ENCODE measurements at places on chromosomes 12 and 14.

DNA sequence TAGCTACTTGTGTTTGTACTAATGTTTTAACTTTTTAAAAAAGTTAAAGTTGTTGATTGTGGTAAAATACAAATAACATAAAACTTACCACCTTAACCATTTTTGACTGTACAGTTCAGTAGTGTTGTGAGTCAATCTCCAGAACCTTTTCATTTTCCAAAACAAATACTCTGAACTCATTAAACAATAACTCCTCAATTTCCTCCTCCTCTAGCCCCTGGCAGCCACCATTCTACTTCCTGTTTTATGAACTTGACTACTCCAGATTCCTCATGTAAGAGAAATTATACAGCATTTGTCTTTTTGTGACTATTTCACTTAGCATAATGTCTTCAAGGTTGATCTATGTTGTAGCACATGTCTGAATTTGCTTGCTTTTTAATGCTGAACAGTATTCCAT, 299.1 kb upstream of the AMIGO2 start:
- no peak for DNase-seq

GRCh38 chr12:114342656-114343055, 63.3 kb downstream of the TBX5 start:
- DNase-seq = no peak

GRCh38 chr12:109445191-109445609, 31.9 kb downstream of the KCTD10 start:
- no peak for DNase-seq

- no peak for DNase-seq
Observed at GRCh38 chr12:76470028-76470939, 89.3 kb downstream of the OSBPL8 start.

DNA sequence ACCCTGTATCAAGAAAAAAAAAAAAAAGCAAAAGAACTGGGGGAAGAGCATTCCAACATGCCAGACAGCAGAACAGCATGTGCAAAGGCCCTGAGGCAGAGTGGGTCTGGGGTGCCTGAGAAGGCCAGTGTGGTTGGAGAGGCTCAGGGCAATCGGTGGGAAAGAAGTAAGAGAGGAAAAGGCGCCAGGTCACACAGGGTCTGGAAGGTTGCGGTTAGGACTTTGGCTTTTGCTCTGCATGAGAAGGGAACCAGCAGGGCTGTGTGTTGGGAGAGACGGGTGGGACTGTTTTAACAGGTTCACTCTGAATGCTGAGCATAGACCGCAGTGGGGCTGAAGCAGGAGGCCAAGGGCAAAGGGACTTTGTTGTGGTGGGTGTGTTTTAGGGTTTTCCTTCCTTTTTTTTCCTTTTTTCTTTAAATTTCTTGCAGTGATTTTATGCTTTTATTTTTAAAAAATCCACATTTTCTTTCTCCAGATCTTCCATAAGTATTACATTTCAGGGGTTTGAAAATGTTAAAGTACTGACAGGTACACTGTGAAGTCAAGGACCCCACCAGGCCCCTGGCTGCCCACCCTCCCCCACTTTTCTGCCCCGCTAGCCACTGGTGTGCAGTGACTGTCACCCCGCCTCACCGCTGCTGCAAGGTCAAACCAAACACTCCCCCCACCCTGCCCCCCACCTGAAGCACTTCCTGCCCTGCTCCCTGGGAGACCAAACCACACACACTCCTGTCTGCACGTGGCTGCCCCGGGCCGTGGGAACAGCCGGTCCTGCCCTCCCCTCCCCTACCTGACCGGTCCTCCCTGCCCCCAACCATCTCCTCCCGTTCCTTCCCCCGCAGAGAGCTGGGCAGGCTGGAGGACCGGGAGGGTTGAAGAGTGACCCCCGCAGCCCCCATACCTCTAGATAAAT, 30.0 kb downstream of the DTX1 start:
- no peak for DNase-seq

GRCh38 chr12:51695241-51696010, 104.4 kb downstream of the SCN8A start:
- no peak for DNase-seq

- DNase-seq = no peak
Observed at GRCh38 chr12:5492562-5492961, 60.7 kb downstream of the NTF3 start.

DNA sequence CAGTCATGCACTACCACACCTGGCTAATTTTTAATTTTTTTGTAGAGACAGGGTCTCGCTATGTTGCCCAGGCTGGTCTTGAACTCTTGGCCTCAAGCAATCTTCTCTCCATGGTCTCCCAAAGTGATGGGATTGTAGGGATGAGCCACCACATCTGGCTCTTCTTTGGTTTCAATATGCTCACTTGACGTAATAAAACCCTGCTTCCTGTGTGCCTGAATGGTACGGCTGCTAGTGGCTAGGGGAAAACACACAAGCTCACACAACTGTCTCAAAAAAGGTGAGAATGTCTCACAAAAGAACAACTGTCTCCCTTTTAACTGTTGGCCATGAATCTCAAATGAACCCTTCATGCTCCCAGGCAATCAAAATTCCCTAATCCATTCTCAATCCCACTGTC, 15.0 kb downstream of the C1S start:
- DNase-seq = no peak

GRCh38 chr12:75665216-75665615, 153.8 kb upstream of the KRR1 start:
- DNase-seq = no peak

GRCh38 chr14:36506732-36507614, 13.1 kb downstream of the NKX2-1 start:
- no peak for DNase-seq

DNA sequence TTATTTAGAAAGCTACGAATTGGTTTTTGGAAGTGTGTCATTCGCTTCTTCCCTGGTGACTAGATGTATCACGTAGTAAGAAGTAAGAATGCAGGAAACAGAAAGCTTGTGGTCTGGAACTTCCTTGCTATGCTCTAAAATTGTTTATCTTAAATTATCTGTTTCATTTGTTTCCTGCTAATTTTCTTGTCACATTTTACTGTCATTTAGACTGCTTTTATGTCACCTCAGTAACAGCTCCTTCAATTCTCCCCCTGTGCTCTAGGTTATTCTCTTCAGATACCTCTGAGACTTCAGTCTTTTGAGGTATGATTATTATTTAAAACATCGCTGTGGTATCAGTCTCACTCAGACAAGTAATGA, 699 bp upstream of the CD69 start:
- no peak for DNase-seq

GRCh38 chr12:59121451-59121850, 201.1 kb upstream of the LRIG3 start:
- DNase-seq = no peak

DNA sequence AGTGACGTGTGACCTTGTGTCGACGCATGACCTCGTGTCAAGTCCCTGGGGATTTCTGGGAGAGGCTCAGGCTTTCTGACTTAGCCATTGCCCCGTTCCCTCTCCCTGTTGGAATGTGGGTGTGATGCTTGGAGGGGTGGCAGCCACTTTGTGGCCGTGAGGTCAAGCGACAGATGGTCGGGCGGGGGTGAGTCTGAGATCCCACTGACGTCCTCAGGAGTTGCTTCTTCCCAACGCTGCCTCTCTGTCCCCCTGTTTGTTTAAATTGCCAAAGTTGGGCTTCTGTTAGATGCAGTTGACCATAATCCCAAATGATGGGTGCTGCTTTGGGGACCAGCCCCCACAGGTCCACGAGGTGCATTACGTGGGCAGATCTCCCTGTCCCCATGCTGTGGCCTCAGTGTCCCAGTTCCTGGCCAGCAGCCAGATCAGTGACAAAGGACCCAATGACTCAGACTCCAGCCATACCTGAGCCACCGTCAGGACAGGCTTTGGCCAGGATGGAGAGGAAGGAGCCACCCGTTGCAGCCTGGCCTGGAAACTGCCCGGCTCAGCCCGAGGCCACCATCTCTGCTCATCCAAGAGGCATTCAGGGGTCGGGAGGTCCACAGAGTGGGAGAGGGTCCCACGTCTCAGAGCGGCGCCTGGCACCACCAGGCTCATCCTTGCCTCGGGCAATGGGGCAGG, 34.4 kb upstream of the GALNT9 start:
- DNase-seq = no peak

DNA sequence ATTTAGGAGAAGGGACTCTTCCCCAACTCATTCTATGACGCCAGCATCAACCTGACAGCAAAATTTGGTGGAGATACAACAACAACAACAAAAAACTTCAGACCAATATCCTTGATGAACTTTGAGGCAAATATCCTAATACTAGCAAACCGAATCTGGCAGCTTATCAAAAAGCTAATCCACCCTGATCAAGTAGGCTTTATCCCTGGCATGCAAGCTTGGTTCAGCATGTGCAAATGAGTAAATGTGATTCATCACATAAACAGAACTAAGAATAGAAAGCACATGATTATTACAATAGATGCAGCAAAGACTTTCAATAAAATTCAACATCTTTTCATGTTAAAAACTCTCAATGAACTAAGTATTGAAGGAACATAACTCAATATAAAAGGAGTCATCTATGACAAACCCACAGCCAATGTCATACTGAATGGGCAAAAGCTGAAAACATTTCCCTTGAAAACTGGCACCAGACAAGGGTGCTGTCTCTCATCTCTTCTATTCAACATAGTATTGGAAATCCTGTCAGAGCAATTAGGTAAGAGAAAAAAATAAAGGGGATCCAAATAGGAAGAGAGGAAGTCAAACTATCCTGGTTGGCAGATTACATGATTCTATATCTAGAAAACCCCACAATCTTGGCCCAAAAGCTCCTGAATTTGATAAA, 233.3 kb downstream of the CCDC59 start:
- DNase-seq = no peak

GRCh38 chr12:65825507-65826352, 1.4 kb downstream of the HMGA2 start:
- DNase-seq = no peak

GRCh38 chr14:87041290-87042020, 951.5 kb downstream of the GALC start:
- no peak for DNase-seq

GRCh38 chr14:78451319-78451695, 281.1 kb downstream of the NRXN3 start:
- no peak for DNase-seq
